ENCODE measurements at places on chromosomes 5 and 9.
A peak's percentile ranks its signal among the peaks of the same experiment; 100 is the strongest.

GRCh38 chr9:36550135-36550534 lies 22.6 kb upstream of the MELK start:
- no peak for DNase-seq

DNA sequence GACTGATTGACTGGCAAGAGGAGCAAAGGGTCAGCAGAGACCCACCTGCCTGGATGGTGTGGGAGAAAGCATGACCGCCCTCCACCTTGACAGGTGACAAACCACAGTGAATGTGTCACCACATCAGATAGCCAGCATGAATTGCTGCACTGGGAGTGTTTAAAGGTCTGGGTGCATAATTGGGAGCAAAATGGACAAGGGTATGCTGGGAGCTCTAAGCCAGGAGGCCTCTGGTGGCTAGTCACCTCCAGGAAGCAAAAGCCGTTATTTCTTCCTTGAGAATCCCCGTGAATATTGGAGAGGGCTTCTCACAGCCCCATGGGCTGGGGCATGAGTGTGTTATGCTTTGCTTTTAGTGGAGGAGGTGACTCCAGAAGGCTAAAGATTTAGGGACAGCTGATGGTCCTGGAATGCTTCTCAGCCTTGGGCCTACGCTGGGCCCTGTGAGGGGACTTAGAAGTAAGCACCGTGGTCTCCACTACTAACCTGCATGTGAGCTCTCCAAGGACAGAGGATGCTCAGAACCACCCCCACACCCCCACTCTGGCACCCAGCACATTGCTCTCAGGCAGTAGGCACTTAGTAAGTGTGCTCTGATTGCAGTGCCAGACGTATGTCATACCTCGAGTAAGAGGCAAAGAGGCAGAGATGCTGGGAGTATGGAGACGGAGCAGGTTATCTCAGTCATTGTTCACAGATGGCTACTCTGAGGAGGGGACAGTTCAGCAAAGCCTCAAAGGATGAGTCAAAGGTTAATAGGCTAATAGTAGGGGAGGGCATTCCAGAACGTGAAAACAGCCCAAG lies 9.1 kb upstream of the IRF1 start:
- peak; percentile 14 for DNase-seq

DNA sequence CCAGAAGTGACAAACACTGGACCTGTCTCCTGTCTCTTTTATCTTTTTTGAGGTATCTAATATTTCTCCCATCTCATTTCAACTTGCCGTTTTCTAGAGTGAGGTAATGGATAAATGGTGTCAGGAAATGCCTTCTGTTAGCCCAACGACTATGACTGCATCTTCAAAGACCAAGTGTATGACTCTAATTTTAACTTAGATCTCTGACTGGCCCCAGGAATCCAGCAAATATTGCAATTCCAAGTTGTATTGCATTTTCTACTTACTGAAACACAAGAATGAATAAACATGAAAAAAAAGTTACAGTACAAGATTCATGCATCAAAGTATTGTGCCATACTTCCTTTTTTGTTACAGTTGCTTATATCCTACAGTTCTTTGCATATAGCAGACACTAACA lies 26.3 kb downstream of the SLC28A3 start:
- DNase-seq: no peak

GRCh38 chr5:135326296-135327254 lies 72.5 kb downstream of the MACROH2A1 start:
- no peak for DNase-seq

DNA sequence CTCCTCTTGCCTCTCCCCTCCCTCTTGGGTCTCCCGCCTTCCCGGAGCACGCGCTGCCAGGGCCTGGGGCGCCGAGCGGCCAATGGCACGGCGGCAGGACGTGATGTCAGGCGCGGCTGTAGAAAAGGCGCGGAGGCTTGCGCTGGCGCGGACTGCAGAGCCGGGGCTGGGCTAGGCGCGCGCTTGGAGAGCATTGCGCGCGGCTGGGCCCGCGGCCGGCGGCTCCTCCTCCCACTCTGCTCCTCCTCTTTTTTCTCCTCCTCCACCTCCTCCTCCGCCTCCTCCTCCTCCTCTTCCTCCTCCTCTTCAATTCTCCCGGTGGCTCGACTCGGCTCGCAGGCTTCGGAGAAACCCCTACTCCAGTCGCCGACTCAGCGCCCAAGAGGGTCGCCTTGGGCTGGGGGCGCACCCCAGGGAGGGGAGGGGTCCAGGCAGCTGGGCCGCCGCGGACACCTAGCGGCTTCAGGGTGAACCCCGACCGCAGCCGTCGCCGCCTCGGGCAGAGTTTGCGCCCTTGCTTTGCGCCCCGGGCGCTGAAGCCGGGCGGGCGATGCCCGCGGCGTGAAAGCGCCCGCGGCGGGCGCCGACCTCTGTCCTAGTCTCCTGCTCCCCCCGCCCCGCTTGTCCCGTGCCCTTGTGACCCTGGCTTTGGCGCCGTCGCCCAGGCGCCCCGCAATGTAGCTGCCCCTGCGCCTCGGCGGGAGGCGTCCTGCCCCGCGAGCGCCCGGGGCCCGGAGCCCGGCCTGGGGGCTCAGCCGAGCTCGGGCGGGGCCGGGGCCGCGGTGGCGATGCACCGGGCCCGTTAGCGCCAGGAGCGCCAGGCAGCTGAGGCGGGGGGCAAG lies at the start of gene LHX2:
TSS of gene LHX2 (plus strand) at position 309 of the 842 bp plus-strand sequence. CDS start 581 bp downstream, outside the sequence.
- DNase-seq: peak; percentile 68

DNA sequence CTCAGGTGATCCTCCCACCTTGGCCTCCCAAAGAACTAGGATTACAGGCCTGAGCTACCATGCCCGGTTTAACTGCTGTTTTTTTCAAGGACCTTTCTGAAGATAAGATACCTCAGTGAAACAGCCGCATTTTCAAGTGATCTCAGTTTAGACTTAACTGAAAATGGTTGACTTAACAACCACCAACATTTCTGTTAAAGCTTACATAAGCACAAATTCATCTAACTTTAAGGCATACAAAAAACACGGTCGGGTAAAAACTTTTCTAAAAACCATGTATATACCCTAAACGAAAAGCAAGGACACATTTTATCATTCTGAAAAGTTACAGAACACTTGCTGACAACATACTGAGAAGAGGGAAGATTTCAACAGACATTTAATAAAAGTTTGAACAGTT lies 22.9 kb downstream of the UBAP2 start:
- no peak for DNase-seq

- no peak for DNase-seq
Observed at GRCh38 chr9:113675475-113675941, 200.6 kb upstream of the ZNF618 start.

DNA sequence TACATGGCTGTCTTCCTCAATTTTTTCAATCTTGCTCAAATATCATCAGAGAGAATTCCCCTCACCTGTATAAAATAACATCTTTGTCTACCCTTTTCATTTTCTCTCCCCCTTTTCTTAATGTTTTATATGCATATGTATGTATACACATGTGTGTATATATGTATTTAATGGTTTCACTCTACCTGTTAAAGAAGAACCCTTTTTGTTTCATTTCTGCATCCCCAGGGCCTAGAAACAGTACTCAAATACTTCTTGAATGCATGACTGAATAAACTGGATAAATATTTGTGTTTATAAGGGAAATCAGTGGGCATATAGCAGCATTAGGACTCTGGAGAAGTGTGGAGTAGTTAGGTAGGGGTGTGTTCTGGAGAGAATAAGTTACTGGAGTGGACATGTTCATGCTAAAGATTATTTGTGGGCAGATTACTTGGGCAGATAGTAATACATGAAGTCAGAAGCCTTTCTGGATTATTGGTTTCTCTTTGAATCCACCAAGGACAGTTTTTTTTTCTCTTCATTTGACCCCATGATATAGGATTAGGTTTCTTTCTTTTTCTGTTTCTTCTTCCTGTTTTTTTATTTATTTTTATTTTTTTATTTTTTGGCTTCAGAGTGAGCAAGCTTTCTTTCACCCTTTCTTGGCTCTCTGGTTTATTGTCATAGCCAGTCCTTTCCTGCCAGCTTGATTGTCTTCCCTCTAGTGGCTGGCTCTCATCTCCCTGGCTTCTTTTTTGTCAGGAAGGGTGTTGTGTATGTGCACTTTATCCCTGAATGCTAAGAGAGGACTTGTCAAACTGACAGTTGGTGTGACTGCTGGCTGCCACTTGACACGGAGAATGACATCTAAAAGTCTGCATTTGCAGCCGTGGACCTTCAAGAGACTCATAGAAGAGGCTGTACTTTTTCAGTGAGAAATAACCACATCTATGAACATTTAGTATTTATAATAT lies 89.3 kb downstream of the ZCCHC7 start:
- no peak for DNase-seq

Measured in activated naive CD8-positive, alpha-beta T cell treated with anti-CD3 and anti-CD28 coated beads for 36 hours (primary cell).